HFF-Myc (cell line): ENCODE measurements at places on chromosomes 13 and 19.

GRCh38 chr13:44271915-44272341 lies 101.7 kb upstream of the SERP2 start:
- DNase-seq, result no peak

- no peak for DNase-seq
Measured at GRCh38 chr19:58058467-58058866, 615 bp upstream of the ZNF135 start.

DNA sequence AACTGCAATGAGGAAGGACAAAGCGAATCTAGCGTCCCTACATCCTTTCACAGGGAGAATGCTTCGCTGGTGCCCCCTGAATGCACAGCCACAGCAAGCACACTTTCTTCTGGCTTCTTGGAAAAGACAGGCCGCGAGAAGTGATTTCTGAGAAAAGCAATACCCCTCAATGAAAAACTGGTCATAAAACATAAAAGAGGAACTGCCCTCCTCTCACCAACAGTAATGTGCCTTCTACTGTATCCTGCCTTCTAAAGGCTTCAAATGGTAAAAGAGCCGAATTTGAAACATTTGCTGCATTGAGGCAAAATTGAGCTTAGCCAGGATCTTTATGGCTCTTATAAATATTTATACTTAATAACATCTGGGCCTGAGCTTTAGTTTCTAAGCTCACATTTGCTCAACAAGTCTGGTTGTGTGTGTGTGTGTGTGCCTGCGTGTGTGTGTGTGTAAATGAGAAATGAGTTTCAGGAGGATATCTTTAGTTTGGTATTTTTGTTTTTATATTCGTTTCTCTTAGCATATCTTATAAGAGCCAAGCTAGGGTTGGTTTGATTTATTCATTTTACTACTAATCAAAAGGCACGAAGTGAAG lies 246.1 kb upstream of the MAB21L1 start:
- no peak for DNase-seq

DNA sequence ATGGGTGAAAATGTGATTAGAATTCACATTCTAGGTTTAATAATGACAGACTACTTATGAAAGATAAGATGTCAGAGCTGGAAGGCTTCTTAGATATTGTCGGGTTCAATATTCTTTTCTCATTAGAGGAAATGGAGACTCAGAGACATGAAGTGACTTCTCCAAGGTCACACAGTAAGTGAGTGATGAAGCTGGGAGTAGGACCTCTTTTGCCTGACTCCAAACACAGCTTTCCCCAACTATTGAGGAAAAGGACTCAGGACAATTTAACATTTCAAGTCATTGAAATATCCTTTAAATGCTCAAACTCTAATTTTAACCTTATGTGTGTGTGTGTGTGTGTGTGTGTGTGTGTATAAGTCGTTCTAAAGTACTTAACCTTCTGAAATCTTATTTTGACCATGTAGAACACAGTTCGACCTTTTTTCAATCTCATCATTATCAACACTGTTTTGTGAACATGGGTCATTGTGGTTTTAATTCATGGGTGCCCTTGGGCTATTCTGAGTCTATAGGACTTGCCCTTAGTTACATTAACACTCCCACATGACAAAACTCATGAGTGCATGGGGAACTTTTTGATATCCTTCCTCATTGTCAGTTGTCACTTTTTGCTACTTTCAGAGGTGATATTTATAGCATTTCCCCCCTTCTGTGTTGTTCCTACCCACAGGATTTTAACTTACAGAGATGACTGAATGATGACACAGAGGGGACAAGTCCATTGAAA lies 53.0 kb downstream of the LRCH1 start:
- DNase-seq, result no peak

- no peak for DNase-seq
Measured at GRCh38 chr13:39244561-39245230, 206.4 kb downstream of the NHLRC3 start.

DNA sequence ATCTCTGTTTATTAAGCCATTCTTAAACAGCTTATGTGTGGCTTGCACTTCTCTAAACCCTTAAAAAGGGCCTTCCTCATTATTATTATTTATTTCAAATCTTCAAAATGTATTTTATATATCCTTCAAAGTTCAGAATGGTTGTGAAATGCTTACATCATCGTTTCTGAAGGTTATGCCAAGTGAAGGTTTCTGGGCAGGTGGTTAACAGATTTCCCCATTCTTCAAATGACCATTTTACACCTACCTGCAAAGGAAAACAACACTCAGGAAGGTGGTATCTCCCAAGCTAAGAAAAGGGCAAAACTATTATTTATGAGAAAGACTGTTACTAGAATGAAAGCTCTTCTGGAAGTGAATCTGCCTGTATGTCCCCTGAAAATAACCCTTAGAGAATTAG lies 191.6 kb downstream of the SHISA2 start:
- no peak for DNase-seq

- DNase-seq, result no peak
Measured at GRCh38 chr13:98504371-98504963, 72.4 kb downstream of the STK24 start.

DNA sequence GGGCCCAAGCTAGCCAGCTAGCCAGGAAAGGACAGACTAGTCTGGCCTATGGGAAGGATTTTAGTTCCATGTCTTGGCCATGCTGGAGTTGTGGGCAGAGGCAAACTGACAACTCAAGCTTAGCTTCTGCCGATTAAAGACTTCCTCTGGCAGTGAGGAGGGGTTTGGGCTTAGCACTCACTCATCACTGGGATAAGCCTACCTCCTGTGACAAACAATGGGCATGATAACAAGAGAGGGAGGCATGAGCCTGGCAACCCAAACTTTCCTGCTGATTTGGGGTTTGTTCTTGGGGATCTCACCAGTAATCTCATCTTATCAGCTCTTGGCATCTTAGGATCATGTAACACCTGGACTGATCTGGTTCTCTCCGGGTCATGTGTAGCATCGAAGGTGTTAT lies 83.6 kb downstream of the KL start:
- DNase-seq, result no peak

- DNase-seq, result no peak
Measured at GRCh38 chr13:36432106-36432544, at the start of gene CCNA1. CCNA1 (plus strand) TSS chr13:36432495; CDS start chr13:36433057, 562 bp downstream.

- no peak for DNase-seq
Measured at GRCh38 chr13:86830046-86830445, 841.1 kb upstream of the SLITRK5 start.

GRCh38 chr19:2977746-2978138 lies 378 bp downstream of the TLE6 start:
- no peak for DNase-seq

DNA sequence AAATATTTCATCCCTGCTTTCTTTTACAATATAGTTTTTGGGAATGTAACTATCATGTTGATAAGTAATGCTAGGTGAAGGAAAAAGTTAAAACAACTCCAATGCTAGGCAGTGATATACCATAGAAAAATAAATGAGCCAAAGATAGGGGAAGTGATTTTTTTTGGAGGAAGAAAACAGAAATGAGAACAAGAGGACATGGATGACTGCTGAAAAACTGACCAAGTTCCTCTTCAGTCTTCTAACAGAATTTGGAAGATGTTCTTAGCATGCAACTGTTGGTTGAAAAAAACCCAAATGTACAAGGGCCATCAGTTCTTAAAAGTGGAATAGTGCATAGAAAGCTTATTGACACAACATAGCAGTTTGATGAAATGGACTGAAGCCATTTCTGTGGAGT lies 262.5 kb upstream of the STARD13 start:
- no peak for DNase-seq

DNA sequence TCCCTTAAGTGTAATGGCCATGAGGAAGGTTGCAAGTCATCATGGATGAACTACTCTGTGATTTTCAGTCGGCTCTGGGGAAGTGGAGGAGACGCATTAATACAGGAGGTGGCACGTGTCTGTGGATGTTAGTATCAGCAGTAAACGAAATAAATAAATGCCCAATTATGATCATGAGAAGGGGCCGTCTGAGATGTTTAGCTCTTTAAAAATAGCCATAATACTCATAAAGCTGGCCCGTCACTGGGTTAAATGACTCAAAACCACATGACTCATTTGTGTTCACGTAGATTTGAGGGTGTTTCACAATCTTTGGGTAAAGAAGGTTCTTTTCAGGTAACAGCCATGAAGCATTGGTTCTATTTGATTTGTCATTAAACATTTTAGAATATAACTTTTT lies 620.6 kb downstream of the GPC6 start:
- peak; percentile 11 for DNase-seq

DNA sequence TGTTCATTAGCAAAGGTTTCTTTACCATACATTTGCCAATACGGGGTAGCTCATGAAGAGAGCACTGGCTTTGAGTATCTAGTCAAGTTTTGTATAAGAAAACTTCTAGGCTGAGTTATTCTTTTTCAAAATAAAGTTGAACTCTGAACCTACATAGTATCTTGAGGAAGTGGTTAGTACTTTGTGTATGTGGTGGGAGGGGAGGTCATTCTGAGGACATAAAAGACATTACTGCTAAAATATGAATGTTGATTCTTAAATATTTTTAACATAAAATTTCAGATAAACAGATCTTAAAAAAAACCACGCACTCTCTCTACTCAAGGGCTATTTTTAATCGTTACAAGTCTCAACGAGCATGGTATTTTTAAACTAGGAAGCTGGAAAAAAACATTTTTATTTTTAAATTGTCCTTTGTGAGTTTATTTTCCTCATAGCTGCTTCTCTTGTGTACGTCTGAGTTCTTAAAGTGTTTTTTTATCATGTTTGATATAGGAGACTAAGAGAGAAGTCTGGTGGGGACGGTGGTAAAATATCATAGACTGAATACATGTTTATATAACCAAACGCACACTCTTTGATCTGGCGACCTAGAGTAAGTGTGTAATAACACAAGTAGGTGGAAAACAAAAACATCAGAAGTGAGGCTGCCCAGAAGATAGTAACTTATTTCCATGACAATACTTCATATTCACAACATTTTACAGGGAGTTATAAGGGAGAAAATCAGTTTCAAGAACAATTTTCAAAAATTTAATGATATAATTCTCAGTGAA lies 118.0 kb upstream of the POSTN start:
- DNase-seq, result no peak

DNA sequence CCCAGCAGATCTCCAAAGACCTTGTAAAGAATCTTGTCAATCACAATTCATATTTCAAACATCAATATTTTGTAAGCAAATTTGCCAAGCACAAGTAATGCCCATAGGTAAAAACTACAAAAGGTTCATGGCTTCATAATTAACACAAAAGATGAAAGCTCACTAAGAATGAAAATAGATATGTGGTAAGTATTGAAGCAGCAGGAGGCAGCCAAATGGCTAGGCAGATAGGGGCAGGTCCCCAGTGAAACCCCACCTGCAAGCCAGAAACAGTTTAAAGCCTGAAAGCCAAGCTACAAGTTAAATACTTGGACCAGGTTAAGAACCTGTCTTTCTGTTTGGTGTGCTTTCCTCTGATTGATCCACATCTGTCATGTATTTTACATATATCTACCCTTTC lies 942.6 kb upstream of the SPRY2 start:
- DNase-seq, result no peak

DNA sequence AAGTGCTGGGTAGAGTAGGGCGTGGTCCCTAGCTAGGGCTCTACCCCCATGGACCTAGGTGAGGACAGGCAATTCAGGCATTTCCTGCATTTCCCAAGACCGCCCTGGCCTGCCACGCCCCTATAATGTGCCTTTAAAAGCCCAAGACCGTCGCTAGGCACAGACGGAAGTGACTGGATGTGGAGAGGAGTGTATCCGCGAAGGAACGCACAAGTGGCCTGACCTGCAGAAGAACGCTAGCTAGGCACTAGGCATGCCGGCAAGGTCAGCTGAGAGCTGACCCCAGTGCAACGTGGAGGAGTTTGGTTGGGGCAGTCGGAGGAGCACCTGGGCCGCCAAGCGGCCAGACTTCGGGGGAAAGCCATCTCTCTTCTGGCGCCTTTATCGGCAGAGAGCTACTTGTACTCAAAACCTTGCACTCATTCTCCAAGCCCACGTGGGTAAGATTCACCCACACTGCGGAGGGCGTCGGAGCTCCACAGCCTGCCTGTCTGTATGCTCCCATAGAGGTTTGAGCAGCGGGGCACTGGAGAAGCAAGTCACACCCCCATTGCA lies 370.0 kb downstream of the FGF9 start:
- DNase-seq, result no peak

GRCh38 chr19:55437410-55437809 lies 5.7 kb downstream of the SHISA7 start:
- no peak for DNase-seq

DNA sequence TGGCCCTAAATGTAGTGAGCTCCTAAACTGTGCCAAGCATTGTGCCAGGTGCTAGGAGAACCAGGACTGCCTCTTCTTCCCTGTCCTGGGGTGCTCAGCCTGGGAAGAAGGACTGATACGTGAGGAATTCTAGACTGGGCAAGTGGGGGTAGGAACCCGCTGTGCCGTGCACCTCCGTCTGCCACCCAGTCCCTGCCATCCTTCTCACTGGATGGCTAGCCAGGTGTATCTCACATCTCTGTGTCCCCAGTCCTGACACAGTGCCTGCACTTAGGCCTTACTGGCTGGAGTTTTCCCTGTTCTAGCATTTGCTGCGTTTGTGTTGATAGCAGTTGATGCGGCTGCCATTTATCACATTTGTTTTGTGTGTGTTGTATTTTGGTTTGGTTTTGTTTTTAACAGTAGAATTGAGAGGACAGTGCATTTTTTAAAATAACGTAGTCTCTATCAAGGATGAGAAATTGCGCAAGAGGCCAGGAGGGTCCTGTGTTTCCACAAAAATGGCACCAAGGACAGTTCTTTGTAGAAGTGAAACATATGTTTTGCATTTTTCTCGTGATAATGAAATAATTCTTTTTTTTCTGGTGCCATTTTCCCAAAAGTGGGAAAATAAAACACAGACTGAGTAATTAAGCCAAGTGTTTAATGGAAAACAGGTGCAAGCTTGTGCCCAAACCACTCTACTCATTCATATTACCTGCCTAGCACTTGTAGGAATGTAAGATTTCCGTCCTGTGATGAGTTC lies 4.7 kb upstream of the GPR183 start:
- no peak for DNase-seq

DNA sequence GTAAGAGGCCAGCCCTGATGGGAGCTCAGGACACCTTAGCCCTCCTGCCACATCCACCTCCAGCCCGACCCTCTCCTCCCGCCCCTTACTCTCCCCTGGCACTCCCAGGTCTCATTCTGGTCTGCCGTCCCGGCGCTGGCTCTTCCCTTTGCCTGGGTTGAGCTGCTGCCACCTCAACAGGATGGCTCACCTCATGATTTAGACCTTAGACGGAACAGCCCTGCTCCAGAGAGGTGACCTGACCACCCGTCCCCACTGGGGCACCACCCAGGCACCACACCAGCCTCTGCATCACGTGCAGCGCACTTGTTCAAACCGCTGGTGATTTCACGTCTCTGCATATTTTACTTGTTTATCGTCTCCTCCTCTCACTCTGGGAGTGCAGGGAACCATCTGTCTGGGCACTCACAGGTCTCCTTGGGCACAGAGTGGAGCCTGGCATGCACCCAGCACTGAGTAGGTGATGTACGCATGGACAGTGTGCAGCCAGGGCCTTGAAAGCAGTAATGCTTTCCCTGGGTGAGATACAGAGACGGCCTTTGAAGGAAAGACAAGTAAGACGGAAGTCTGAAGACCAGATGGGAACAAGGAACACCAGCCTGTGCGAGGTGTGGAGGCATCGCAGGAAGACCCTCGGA lies 183.1 kb downstream of the KATNAL1 start:
- DNase-seq, result no peak

GRCh38 chr13:33918199-33918932 lies 100.4 kb downstream of the RFC3 start:
- peak; percentile 70 for DNase-seq

- no peak for DNase-seq
Measured at GRCh38 chr19:32928806-32929205, 43.0 kb downstream of the CEP89 start.

- no peak for DNase-seq
Measured at GRCh38 chr13:46759846-46760245, 37.1 kb downstream of the ESD start.
